BJ (cell line): ENCODE measurements at places on chromosomes 1 and 21.
A peak's percentile ranks its signal among the peaks of the same experiment; 100 is the strongest.

GRCh38 chr21:34129039-34129891 lies 55.9 kb downstream of the MRPS6 start:
- DNase-seq: peak; percentile 59

DNA sequence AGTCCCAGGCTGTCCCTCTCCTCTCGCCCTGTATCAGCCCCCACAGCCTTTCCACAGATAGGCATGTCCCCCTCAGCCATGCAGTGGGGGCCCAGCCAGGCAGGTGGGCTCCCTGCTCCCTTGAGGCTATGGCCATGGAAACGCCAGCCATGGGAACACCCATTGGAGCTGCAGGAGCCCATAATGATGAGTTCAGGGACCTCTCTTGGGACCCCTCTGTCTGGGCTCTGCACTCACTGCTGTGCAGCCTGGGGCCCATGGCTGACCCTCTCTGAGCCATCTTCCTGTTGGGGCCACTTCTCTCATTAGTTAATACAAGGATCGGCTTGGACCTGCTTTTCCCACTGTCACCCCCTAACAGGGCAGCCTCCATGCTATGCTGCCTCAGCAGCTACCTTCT lies 33.2 kb downstream of the WNT3A start:
- no peak for DNase-seq

DNA sequence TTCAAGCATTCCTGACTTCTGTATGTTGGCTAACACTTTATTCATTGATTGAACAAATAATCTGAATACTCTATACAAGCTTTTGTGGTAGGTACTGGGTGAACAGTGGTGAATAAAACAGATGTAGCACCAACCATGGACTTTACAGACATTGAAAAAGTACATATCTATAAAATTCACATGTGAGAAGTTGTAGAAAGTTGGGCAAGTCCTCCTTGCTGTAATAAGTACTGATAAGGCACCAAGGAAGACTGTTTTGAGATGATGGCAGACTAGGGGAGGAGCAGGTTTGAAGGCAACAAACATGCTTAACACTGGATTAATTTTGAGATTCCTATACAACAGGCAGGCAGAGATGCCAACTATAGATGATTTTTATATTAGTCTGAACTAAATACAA lies 42.4 kb downstream of the RNF2 start:
- DNase-seq: no peak

DNA sequence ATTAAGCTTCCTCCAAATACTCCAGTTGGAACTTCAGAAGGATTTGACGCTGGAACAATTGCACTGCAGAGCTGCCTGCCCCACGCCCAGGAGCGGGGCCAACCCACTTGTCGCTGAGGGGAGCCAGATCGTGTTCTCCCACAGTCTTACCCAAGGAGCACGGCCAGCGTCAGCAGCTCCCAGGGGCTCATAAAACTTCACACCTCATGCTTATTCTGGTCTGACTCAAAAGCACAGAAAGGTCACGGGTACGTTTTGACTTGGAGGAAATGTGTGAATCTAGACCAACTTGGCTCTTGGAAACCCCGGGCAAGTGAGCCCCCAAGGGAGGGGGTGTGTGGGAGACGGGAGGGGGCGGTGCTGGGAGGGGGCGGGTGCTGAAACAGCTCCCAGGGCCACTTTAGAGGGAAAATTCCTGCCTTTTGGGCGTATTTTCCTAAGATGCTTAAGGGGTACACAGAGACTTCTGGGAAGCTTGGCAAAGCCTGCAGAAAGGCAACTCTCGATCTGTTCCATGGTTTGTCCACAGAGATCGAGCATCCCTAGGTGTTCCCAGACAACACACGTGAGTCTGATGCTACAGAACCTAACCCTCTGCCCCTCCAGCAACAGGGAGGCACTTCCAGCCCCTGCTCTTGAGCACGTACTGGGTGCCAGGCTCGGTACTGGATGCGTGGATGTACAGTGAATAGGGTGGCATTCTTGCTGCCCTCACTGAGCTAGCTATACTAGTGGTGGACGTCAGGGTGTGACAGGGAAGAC lies 98.9 kb downstream of the DHRS3 start:
- peak; percentile 72 for DNase-seq

DNA sequence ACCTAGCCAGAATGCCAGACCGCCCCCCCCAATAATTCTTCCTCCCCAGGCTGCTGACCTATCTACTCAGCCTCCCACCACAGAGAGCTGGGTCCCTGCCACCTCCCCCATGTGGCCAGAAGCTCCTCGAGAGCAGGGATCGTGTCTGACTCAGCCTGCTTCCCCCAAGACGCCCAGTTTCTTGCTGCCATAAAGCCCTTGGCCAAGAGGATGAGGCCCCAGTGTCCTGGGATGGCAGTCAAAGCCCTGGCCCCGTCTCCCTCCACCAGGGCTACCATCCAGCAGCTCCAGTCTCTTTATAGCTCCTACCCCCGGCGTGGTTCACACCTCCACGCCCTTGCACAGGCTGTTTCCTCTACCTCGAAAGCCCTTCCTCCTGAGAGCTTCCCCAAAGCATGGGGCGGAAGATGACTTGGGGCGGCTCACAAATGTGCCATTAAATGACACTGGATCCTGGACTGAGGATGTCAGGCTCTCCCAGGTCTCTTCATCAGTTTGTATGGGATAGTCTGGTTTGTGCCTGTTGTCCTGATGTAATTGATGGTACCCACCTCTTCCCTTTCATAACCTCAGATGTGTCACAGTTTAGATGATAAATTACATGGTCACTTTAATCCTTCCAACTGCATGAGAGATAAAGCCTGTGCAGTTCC lies 13.2 kb downstream of the ADGRB2 start:
- DNase-seq: peak; percentile 24

DNA sequence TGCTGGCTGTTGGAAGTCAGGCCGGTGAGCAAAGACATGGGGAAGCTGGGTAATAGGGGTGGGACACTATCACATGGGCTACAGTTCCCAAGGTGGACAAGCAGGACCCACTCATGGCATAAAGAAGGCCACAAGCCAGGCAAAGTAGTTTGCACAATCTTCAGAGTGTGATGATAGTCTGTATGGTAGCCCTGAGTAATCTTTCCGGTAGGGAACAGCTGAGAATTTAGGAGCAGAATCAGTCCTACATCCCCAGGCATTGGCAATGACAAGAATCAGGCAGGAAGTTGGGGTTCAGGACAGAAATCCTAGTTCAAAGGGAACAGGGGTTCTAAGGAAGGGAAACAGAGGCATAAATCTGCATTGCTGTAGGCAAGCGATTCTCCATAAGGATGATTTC lies 23.9 kb upstream of the SPATA6 start:
- DNase-seq: no peak

GRCh38 chr21:42513985-42514882 lies 582 bp downstream of the SLC37A1 start:
- no peak for DNase-seq

DNA sequence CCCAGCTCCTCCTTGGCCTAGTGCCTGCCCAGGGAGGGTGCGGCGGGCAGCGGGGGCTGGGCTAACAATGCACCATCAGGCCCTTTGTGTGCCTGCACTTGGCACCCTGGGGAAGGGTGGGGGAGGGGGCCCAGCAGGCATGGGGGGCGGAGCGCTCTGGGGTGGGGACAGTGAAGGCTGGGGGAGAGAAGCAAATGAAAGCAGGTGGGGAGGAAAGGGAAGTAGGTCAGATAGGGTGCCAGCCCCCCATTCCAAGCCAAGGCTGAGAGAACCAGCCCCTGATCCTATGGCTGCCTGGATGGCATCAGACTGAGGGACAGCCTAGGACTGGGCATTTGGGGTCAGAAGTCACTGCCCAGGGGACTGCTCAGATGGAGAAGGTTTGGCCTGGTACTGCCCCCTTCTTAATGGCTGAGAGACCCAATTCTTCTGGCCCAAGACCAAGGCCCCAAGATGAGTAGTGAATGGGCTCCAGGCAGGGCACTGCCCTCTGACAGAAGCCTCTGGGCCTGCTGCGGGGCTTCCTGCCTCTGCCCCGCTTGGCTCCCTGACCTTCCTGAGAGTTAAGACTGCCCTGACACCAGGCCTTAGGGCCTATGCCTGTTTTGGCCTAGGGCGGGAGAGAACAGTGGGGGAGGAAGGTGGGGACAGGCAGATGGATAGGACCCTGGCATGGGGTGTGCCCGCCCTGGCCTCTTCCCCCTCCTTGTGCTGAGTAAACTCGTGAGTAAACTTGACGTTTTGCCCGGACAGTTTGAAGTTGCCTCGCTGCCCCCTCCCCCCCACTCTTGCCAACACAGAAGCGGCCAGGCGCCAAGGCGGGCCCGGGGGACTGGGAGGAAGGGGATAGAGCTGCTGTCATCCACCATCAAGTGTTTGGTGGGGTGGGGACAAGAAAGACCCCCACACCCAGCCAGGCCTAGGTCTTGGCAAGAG lies 2.7 kb downstream of the ZBTB7B start:
- DNase-seq: no peak

- no peak for DNase-seq
These were observed 540.6 kb downstream of the NPHP4 start for GRCh38 chr1:5451671-5452070.

- DNase-seq: no peak
These were observed 174.1 kb upstream of the ETV3 start for GRCh38 chr1:157312082-157312812.

DNA sequence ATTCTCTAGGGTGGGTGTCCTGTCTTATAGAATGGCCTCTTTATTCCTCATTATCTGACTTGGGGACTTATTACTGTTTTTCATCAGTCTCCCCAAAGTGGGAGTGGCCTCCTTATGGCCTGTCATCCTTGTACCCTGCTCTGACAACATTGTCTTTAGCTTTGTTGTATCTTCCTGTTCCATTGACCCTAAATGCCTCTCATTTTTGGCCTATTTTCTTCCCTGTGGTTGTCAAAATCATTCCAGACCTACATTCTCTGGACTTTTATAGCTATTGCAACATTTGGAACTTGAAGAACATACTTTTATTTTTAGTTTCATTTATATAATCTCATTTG lies 9.7 kb downstream of the SFT2D2 start:
- peak; percentile 51 for DNase-seq

DNA sequence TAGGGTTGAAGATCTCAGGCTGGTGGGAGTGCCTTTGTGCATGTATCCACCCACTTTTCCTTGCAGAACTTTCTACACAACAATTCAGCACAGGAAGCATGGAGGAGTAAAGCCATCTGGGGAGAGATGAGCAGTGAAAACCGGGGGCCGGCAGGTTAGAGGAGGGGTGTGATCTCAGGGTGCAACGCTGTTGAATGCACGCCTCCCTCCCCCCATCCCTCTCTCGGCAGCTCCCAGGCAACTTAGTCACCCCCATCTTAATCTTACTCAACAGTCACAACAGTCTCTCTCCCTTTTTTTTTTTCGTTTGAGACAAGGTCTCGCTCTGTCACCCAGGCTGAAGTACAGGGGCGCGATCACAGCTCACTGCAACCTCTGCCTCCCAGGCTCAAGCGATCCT lies 16.6 kb upstream of the ABCG1 start:
- no peak for DNase-seq

- DNase-seq: no peak
These were observed 580.2 kb downstream of the SMYD3 start for GRCh38 chr1:245926888-245927287.

DNA sequence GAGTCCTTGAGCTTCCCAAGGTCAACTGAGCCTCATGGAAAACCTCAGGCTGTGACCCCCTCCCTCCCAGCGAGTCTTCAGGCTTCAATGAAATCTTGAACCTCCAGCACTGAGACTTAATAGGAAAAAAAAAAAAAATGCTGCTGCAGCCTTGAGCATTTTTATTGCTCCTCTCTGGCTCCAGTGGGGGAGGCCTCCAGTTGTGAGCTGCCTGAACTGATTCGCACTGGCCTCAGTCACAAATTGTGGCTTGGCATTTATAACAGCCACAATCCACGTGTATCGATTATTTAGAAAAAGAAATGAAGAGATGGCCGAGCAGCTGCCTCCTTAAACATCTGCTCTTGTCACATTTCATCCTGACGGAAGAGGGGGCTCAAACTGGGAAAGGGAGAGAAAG lies 173.0 kb downstream of the PRDM2 start:
- no peak for DNase-seq

- no peak for DNase-seq
These were observed 32.5 kb downstream of the XKR8 start for GRCh38 chr1:27992276-27992675.

DNA sequence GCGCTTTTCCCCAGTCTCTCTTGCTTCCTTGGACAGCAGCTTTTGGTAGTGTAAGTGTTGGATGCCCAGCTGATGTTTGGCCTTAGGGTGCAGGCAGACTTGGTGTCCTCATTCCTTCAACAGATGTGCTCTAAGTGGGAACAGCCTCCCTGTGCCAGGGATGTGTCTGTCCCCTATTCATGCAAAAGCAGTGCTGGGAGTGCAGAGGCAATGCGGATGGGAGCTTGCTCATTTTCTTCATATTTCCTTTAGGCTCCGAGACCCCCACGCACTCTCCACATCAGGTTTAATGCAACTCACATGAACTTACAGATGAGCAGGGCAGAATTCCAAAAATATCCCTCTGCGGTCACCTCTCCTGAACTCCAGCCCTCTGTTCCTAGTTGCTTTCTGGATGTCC lies 96.1 kb downstream of the IER5 start:
- no peak for DNase-seq

- peak; percentile 93 for DNase-seq
These were observed 1.1 kb upstream of the SYNC start for GRCh38 chr1:32703479-32704291.

GRCh38 chr1:33387625-33388024 lies 43.3 kb downstream of the PHC2 start:
- no peak for DNase-seq

DNA sequence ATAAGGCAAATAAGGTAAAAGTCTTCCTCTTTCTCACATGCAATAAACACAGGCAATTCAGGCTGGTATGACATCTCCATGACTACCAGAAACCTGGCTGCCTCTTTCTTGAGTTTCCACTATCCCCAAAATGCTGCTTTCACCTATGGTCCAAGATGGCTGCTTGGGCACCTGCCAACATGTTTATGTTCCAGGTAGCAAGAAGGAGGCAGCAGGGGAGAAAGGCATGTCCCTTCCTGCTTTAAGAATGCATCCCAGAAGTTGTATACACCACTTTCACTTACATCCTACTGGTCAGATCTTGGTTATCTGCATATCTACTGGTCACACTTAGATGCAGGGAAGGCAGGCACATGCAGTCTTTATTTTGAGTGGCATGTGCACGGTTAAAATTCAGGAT lies 19.4 kb upstream of the ACOT11 start:
- no peak for DNase-seq

DNA sequence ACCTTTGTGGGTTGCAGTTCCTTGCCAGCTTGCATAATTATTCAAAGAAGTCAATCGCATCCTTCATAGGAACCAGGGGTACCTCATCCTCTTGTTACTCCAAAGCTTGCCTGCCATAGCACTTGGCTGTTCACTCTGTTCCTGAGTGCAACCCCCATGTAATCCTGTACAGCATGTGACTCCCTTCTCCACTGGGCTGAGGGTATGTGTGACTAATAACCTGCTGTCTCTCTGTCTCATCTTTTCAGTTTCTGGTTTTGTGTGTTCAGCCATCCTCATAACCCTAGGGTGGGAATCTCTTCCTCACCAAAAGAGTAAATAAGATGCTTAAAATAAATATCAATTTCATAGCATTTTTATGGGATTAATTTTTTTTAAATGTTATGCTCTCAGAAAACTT lies 351.9 kb downstream of the S1PR1 start:
- DNase-seq: no peak

DNA sequence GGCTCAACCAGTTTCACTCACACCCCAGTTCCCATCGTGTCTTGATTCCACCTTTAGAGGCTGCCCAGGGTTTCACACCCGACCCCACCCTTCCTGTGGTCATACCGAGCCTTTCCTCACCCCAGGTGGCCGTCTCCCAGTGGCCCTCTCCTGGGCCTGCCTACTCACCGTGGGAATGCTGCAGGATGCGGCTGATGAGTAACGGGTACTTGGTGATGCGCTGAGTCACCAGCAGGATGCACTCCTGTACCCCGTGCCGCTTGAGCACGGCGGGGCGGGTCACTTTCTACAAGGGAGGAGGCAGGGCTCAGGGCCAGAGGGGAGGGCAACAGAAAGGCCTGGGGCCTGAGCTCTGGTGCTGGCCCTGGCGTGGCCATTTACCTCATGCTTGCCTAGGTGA lies 16.4 kb downstream of the ARHGEF2 start:
- peak; percentile 74 for DNase-seq
